RCC 7860 (cell line): ENCODE measurements at places on chromosomes 16 and 17.

DNA sequence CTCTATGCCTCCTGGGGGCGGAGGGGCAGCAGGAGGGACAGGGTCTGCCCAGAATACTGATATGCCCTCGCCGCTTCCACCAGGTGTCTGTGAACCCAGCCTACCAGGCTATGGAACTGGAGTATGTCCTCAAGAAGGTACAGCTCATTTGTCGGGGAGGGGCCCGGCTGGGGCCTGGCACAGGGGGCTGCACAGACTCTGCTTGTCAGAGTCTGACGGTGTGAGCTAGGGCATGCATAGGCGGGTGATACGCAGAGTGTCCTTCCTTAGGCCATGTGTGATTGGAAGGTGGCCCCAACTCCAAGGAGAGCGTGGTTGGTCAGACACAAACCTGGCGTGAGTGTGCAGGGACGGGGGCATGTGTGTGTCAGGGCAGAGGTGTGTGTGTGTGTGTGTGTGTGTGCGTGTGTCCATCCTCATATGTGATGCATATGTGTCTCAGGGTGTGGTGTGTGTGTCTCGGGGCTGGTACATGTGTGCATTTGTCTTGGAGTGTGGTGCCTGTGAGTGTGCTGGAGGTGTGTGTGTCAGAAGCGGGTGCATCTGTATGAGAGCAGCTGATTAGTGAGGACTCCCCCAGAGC lies 7.0 kb downstream of the CHAD start:
- no peak for DNase-seq

DNA sequence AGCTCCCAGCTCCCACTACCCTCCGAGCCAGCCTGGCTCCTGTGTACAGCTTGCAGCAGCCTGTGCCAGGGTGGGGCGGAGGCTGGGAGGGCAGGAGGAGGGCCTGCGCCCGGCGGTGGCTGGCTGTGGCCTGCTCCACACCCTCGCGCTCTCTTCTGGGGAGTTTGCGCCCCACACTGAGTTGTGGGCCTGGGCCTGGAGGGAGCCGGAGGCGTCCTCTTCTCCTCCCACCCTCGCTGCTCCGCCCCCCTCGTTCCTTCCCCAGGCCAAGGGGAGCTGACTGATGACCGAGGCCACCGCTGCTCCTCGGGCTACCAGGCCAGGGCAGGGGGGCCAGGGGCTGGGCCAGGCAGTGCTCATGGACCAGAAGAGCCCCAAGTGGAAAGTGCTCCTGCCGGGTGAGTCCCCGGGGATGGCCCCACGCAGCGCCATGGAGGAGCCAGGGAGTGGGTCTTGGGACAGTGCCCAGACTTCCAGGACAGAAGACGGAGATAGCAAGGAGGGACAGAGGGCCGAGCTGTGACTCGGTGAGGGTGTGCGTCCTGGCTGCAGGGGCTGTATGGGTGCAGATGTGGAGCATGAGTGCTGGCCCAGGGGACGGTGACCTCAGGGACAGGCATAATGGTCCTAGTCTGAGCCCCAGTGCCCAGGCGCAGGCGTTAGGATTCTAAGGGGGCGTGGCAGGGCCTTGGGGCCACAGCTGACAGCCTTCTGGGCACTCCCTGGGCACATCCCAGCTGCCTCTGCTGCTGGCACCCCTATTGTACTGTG lies 242.1 kb upstream of the GSE1 start:
- no peak for DNase-seq

GRCh38 chr17:36944553-36944952 lies 4.2 kb upstream of the AATF start:
- DNase-seq = no peak

DNA sequence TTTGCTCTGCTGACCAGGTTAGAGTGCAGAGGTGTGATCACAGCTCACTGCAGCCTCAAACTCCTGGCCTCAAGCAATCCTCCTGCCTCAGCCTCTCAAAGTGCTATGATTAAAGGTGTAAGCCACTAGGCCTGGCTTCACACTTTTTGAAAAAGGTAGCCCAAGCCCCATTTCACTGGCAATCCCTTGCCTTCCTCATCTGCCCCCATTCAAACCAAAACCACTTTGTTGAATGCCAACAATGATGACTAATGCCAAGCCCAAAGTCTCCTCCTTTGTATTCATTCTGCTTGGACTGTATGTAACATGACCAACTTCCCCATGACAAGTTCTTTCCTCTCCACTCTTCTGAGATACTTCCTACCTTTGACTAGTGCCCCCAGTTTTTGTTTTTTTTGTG lies 33.1 kb downstream of the N4BP1 start:
- DNase-seq = peak; percentile 10

GRCh38 chr17:2063261-2064146 lies 8.6 kb downstream of the HIC1 start:
- no peak for DNase-seq

- peak; percentile 54 for DNase-seq
Measured at GRCh38 chr17:47663912-47664623, 14.3 kb downstream of the KPNB1 start.

- no peak for DNase-seq
Measured at GRCh38 chr17:45155029-45155428, 6.6 kb upstream of the HEXIM2 start.

- peak; percentile 87 for DNase-seq
Measured at GRCh38 chr17:77319211-77320043, 178.7 kb downstream of the SEC14L1 start.

DNA sequence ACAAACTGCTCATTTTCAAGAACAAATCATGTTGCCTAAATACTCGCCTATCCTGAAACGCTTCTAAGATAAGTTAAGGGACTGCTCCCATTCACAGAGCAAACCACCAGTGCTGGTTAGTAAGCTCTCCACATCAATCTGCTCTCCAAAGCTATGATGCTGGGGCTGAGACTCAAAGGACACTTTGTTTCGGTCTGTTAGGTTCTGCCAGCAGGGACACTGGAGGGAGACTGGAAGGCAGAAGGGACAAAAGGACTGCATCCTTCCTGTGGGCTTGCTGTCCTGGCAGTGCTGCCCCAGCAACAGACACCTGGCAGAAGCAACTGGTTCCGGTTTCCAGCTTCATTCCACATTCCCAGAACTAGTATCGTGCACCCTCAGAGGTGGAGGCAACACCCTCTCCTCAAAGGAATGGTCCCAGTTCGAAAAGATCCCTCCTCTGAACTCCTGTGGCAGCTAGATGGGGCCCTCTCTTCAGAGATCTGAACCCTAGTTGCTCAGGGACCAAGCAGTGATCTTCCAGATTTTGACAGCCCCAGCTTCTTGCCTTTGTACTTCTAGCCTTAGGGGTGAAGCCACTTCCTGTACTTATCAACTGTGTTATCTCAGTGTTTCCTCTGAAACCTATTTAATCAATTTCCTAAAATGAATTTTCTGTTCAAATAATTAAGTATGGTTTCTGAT lies 73.4 kb upstream of the GSG1L start:
- DNase-seq = no peak

DNA sequence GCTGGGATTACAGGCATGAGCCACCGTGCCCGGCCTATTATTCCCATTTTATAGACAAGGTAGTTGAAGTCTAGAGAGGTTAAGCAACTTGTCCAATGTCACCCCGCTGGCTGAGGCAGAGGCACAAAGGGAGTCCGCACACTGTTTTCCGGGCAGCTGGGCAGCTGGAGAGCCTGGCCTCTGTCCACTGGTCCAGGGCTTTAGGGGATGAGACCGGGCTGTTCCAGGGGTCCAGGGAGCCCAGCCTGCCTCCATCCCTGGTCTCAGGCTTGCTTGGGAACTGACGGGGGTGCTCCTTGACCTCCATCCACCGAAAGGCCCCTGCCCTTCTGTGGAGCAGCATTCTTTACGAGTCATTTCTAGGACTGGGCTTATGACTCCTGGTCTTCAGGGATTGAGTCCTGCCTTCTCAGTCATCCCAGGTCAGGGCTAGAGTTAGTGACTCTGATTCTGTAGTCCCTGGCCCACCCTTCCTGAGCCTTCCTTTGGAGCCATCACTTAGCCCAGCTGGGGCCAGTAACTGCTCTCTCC lies 37.5 kb downstream of the SOCS3 start:
- no peak for DNase-seq

- DNase-seq = peak; percentile 10
Measured at GRCh38 chr17:38465391-38466345, 37.4 kb downstream of the ARHGAP23 start.

DNA sequence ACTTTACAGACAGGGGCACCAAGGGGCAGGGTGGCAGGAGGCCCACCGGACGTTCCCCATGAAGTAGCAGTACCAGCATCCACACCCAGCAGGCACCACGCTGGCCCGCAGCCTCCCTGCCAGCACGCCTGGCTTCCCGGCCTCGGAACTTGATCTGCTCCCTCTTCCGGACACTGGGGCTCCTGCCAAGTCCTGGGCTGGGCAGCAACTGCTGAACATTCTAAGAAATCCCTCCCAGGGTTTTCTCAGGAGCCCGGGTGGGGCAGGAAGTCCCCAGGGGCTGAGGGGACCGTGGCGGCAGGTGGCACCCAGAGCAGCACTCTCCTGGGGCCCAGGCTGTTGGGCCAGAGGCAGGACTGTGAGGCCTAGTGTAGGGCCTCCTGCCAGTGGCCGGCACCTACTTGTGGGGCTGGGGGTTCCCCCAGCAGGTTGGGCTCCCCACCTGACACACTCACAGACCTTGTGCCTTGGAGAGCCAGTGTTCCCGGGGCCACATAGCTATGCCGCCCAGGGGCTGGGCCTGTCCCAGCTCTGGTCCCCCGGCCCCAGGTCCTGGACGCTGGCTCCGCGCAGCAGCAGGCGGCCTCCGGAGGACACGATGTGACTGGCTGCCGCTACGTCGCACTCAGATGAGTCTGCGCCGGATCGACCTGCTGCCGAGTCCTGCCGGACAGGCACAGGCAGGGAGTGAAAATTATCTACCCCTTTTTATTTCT lies 86.2 kb upstream of the CBX4 start:
- no peak for DNase-seq

GRCh38 chr16:78816499-78817195 lies 717.2 kb downstream of the WWOX start:
- DNase-seq = no peak

GRCh38 chr16:86533767-86534351 lies 21.2 kb downstream of the MTHFSD start:
- no peak for DNase-seq

DNA sequence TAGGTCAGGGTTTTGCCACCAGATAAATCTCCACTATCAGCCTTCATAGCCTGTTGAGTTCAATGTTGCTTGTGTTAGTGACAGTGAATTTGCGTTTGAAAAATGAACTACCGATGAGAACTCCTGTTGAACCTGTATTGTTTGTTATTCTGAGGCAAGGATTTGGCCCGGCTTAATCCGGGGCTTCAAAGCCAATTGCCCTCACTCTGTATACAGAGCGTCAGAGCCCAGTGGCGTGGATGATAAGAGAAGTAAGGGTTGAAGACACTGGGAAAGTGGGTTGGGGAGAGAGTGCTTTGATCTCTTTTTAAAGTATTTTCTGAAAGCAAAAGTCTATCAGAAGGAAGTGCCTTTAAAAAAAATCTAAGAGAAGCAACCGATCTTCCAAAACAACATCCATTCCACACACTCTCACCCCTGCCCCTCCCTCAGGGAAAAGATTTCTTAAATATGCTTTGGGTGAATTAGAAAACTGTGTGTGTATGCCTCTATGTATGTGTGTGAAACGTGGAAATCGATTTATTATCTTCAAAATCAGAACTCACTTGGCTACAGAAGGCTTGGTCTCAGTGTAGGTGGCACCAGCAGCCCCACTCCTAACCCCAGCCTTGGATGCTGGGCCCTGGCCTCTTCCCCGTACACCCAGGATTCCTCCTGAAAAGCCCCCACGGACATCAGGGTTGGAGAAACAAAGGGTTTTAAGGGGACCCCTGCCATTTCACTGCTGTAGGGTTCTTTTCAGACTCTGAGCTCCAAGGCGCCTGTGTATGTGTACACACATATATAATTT lies 8.8 kb downstream of the TBX4 start:
- DNase-seq = no peak

DNA sequence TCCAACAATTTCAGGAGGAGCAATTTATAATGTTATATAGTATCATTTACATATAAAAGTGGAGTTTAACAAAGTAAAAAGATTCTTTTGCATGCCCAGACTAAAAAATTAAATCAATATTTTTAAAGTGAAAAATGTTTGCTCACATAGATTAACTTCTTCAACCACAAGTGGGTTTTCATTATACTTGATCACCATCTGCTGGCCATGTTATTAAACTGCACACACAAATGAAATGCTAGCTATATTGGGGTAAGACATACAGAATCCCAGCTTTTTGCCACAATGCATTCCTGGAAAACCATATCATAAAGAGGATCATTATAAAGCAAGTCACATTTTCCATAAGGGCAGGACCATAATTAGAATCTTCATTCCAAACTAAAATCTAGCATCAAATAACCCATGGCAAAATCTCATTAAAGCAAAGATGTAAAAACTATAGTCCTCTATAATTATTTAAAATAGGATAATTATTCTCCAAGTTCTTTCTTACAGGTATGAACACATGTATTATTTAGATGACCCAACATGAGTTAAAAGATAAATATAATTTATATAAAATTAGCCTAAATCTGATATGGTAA lies 26.3 kb downstream of the CEP112 start:
- peak; percentile 27 for DNase-seq

DNA sequence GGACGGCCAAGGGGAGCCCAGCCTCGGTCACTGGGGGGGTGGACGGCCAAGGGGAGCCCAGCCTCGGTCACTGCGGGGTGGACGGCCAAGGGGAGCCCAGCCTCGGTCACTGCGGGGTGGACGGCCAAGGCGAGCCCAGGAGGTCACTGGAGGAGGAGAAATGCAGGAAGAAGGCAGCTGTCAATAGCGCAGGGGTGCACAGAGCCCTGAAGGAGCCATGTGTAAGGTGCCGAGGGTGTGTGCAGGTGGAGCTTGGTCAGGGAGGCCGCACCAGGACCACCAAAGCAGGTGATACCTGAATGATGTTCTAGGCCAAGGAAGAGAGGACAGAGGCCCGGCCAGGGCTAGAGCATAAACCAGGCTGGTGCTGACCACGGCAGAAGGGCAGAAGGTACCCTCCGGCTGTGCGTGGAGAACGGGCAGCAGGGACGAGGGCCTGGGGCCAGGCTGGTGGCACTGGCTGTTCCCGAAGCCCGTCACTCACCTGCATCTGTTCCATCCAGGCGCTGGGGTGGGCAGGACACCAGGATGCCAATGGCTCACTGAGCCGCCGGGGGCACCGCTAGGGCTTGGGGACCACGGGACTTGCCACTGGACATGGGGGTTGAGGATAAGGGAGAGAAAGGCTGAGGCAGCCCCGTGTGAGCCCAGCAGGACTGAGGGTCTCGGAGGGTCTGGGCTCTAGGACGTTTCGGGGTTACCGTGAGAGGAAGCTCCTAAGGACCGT lies 5.9 kb upstream of the CCDC57 start:
- DNase-seq = no peak

GRCh38 chr17:19979917-19980770 lies 2.5 kb upstream of the AKAP10 start:
- no peak for DNase-seq

- DNase-seq = no peak
Measured at GRCh38 chr17:4161967-4162305, 18.9 kb downstream of the CYB5D2 start.

DNA sequence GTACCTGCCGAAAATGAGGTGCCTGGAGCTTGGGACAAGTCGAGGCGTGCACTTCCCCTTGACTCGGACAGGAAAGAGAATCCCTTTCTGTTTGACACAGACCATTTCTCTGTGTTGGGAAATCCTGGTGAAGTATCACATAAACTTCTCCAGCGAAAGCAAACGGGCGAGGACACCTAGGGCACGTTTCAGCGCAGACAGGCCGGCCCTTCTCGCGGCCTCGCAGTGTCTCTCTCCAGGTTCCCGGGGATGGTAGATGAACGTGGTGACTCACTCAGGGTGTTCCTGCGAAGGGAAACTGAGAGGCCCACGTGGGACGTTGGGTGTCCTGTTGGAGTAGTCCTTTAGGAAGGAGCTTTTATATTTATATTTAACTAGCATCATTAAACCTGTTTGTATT lies 36.3 kb upstream of the ZNF750 start:
- DNase-seq = no peak
